A549 treated with DMSO at 1 μM for 4 hours (cell line): ENCODE measurements at places on chromosomes 1 and 21. TPM values are rescaled to one million over a fixed set of nuclear protein-coding genes. Genes with fewer than 3 reads are reported as not detected.

PEF1 gene
- 42.3 to 48.6 TPM (median 47.8 TPM) in 5 replicates for total RNA-seq

PLA2G2D gene
- not detected in 5 replicates for total RNA-seq

CYP4A11 gene
- not detected in 5 replicates for total RNA-seq

CFAP45 gene
- total RNA-seq = 0.50 to 1.5 TPM (median 0.70 TPM) in 5 replicates

RIMS3 gene
- total RNA-seq = 0.66 to 1.3 TPM (median 0.99 TPM) in 5 replicates
